D721Med (cell line): ENCODE measurements at places on chromosomes 3 and 15.

DNA sequence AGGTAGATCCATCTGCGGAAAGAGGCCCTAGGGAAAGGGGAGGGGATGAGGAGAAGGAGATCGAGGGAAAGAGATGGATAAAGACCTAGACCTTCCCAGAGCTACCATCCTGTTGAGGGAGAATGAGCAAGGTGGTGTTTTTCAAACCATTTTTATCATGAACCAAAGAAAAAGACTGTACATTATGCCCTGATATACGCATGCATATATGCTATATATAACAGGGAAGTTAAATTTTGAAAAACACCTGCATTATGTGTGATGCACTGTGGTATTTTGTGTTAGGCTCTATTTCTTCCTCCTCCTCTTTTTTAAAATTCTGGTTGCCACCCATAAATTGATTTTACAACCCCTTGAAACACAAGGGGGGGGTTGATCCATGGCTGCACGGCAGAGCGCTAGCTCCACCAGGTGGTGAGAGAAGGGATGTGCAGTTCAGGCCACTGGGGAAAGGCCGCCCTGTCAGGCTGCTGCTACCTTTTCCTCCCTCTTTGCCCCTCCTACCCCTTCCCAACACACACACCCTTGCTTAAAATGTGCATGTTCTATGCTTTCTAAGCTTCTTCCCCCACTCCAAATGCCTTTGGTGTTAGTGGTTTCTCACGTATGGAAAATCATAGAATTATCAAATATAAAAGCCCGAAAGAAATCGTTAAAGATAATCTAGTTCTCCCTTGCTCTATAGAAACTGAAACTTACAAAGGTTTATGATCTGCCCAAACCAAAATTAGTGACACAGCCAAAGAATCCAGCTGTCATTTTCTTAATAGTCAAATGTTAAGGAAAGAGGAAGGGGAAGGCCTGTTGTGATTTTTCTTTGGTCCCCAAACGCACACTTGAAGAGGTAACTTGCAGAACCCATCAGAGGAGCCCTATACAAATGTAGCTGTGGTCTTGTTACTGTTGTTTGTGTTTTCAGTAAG is 262.0 kb upstream of the UMPS start:
- peak; percentile 28 for DNase-seq

DNA sequence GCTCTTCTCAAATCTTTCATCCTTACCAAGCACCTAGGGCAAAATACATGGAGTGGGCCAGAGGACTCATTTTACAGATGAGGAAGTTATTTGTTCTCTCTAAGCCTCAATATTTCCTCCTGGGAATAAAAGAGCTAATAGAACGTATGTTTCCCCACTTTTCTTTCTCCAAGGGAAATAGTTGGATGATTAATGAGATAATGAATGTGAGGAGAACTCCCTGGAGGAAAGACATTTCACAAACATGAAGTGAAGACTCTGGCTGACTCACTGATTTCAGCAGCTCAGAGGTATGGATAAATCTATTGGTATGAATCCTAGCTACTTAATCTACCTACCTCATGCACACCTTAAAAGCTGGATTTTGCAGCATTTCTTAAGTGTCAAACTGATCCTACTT is 98.4 kb downstream of the ECT2 start:
- no peak for DNase-seq

- DNase-seq, result no peak
Measured at GRCh38 chr3:147843331-147843730, 434.2 kb downstream of the ZIC1 start.

DNA sequence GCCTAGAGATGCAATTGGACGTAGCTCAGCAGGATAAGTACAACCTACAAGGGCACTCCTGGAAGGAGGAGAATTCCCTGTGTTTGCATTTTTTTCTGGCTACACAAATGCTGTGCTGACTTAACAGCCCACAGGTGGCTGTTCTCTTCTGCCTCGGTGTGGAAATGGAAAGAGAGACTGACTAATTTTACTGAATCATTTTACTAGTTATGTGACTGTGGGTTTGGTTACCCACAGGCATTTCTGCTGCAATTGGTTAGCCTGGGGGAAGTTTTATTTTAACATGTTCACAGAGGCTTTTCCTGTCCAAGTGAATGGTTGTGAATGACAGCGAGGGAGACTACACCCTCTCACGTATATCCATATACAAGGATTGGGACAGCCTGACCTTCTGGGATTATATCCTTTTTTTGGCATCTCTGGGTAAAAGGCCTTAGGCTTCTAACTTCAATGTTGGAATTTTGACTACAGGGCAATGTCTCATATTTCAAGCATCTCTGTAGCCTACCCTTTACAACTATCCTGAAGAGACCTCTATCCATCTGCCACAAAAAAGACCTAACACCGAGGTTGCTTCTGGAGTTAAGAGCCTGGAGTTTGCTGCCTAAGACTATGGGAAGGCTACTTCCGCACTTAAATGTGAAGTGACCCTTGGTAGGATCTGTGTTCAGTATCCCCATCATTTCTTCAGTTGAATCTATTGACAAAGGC is 67.2 kb upstream of the TP63 start:
- no peak for DNase-seq

GRCh38 chr3:10928407-10928960 is 64.1 kb upstream of the SLC6A1 start:
- DNase-seq, result no peak

DNA sequence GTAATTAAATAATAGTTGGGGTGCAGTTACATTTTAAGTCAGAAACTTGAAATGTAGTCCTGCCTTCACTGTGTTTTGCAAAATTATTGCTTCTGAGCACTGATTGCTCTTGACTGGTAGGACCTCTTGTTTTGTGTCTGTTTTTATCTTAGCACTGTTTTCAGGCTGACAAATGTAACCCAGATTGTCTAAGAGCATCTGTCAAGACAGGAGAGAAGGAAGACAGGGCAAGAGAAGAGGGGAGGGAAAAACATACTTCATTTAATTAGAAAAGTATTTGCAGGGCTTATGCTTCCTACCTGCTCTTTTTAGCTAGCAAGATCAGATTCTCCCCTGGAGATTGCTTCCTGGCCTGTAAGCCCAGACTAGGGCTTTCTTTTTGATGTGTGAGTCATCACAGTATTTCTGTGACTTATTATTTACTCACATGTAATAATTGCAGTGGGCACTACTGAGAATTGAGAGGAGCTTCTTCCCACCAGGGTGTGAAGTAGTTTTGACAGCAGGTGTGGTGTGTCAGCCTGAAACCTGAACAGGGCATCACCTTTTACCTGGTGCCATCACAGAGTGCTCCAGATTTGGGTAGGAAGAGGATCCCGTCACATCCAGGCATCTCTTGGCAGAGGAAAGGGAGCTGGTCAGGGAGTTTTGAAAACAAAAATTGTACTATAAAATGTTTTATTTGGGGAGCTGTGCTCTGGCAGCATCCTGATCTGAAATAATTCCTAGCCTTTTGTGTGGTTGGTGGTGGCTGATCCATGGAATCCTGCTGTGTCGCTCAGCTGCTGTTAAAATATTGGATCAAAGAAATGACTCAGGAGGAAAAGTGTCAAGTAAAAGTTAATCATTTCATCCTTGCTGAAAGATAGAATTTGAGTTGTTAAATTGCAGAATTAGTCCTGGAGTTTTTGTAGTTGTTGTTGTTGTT is 98.2 kb downstream of the TMEM108 start:
- no peak for DNase-seq

DNA sequence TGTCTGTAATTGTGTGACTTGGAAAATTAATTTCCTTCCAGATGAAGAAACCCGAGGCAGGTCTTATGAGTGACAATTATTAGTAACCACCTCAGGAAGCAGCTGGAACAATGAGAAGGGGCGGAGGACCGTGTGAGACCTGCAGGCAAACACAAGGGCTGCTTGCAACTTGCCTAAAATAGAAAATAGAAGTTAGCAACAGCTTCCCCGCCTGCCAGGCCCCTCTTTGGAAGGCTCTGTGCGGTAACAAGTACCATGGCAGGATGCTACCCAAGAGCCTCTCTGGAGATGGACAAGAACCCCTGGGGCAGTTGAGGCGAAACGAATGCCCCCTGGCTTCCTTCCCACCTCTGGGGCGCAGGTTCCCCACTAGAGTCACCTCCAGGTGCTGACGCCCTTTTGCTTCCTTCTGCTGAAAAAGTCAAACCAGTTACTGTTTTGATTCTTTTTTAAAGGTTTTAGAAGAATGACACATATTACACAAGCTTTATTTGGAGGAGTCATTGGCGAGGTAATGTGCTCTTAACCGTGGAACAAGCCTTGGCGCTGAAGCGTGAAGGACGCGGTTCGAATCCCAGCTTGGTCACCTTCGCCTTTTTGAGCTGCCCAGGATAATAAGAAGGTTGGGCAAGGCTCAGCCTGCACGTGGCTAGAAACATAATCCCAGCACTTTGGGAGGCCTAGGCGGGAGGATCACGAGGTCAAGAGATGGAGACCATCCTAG is 47.0 kb upstream of the SYNM start:
- no peak for DNase-seq

DNA sequence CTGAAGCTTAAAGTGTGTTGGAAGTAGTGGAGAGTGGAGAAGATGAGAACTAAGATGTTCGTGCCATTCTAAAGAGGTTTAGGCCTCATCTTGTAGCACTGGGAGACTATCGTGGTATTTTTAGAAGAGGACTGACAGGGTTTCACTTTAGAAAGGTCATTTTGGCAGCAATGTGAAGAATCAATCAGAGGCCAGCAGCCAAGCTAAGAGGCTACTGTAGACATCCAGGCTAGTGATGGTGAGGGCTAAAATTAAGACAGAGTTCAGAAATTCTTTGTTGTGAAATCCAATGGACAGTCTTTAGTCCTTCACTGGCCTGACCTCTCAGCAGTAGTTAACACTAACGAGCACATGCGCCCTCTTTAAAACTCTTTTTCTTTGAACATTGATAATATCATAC is 288.2 kb downstream of the TBL1XR1 start:
- no peak for DNase-seq

DNA sequence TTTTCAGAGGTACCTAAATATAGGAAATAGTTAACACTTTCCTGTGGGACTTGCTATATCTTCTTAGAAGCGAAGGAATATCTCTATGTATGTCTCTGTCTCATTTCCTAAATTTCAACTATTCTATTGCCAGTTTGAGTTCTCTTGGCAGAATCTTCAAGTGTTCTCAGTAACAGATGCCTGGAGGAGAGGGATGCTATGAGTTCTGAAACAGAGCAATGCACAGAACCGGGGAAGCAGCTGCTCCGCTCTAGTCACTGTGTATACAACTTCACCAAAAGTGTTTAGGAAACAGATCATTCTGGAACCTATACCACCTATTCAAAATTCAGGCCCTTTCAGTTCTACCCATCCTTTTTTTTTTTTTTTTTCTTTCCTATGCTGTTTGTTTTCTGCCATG is 144.6 kb downstream of the RORA start:
- DNase-seq, result no peak

DNA sequence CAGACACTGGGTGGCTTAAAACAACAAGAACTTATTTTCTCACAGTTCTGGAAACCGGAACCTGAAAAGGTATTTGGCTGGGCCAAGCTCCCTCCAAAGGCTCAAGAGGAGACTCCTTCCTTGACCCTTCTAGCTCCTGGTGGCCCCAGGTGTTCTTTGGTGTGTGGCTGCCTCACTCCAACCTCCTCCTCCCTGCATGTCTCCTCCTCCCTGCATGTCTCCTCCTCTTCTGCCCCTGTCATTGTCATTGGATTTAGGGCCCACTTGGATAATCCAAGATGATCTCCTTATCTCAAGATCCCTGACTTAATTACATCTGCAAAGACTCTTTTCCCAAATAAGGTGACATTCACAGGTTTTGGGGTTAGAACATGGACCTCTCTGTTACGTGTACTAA is 69.8 kb upstream of the MFGE8 start:
- no peak for DNase-seq

DNA sequence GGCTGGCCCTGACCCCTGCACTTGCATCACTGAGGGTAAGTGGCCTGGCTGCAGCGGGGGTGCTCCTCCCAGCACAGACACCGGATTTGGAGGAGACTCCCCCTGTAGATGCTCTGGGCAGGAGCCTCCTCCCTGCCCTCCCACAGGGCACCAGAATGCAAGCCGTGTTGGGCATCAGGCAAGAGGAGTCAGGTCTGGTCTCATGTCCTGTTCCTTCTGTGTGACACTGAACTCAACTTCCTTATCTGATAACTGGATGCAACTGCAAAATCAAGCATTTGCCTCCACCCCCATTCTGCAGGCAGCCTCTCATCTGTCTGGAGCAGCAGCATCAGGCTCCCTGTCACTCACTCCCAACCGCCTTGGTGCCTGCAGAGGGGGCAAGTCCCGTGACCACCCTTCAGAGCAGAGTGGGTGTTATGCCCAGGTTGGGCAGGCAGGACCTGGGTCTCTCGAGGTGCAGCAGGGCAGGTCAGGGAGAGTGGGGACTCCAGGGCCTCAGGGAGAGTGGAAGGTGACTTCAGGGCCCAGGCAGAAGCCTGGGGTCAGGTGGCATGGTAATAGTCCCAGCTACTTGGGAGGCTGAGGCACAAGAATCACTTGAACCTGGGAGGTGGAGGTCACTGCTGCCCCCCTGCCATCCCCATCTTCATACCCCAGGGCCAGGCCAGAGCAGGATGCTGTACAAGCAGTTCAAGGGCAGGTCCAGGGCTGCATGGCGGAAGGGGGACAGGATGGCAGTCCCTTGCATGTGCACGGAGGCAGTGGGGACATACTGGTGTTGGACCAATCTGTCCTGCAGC is 10.5 kb upstream of the RPL29 start:
- DNase-seq, result no peak

DNA sequence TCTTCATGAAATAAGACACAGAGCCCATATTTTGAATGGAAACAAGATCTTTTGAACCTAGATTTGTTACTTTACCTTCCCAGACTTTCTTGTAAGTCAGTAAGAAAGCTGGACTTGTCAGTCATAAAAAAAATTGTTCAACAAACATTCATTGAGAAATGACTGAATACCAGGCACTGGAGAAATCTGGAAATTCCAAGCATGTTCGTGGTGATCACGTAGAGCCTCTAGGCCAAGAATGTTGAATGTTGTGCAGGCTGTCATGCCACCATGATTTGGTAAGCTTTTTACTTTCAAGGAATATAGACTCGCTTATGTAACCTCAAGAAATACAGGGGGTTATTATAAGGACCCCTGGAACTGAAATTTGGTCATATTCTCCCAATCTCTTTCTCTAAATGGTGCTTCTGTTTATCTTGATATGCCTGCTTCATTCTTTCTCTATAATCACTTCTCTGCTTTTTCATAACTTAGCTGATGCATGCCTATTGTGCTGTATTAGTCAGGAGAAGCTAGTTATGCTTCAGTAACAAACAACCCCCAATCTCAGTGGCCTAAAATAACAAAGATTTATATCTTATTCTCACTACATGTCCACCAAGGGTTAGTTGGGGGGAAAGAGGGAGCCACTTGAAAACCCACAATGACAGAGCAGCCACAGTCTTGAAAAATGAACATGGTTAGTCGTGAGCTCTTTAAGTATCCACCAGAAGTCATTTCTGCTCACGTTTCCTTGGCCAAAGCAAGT is 3.4 kb upstream of the TPM1 start:
- no peak for DNase-seq

DNA sequence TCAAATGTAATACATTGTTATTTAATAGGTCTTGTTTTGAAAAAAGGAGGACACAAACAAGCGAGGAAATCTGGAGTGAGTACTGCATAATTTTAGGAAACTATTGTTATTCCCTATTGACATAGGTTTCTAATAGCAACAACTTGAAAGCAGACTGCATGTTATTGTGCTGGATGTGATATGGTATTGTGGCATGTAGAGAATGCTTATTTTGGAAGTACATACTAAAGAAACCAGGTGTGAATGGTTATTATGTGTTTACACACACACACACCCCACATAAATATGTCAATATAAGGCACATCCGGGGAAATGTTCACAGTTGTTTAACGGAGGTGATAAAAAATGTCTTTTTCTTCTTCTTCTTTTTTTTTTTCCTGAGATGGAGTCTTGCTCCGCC is 5.9 kb upstream of the MORF4L1 start:
- DNase-seq, result no peak
